CD4-positive, alpha-beta T cell treated with Interleukin-6 for 4 hours (primary cell): ENCODE measurements at places on chromosomes 11 and 22.

DNA sequence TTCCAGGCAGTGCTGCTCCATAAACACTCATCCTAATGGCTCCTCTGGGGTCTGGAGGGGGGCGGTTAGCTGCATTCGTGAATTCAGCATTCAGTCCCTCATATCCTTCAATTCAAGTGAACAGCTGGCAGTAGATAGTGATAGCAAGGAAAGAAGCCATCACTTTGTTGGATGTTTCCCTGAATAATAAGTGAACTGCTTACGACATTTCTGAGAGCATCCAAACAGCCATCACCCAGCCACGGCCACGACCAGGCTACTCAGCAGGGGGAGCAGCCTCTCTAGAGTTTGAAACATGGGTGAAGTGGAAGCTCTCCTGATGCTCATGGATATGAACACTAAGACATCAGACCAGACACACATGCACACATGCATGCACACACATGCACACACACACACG lies 163.6 kb downstream of the NTM start:
- no peak for DNase-seq

GRCh38 chr11:13134886-13135285 lies 125.8 kb downstream of the RASSF10 start:
- DNase-seq: no peak

DNA sequence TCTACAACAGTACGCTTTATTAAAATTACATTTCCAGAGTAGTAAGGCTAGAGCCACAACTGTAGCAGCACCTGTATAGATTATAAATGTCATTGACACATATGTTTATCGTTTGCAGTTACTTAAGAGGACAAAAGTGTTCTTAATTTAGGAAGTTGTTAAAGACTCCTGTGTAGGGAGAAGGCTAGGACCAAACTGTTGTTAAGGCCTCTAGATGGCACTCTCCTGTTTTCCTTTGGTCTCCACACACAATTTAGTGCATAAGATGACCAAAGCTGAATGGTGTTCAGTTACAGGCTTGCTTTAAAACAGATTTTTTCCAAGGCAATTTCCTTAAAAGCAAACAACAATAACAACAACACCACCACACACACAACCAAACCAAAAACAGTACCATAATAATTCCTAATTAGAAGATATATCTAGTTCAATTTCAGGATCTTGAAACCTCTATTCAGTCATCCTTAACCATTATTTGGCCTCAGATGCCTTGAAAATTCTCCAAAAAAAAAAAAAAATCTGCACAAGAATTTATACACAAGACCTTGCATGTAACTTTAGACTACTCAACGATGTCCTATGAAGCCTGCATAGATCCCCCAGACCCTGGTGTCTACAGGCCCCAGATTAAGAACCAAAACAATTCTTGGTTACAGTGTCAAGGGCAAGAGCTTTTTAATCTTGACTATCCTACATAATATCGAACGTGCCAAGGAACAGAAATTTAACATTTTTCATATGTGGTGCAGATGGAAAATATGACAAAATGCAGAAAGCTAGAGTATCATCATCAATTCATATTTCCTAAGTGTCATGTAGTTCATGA lies 42.6 kb upstream of the APOA1 start:
- peak; percentile 28 for DNase-seq

- peak; percentile 43 for DNase-seq
Observed at GRCh38 chr22:31229402-31230079, 17.4 kb downstream of the LIMK2 start.

- no peak for DNase-seq
Observed at GRCh38 chr11:116062490-116063171, 558.4 kb upstream of the CADM1 start.

DNA sequence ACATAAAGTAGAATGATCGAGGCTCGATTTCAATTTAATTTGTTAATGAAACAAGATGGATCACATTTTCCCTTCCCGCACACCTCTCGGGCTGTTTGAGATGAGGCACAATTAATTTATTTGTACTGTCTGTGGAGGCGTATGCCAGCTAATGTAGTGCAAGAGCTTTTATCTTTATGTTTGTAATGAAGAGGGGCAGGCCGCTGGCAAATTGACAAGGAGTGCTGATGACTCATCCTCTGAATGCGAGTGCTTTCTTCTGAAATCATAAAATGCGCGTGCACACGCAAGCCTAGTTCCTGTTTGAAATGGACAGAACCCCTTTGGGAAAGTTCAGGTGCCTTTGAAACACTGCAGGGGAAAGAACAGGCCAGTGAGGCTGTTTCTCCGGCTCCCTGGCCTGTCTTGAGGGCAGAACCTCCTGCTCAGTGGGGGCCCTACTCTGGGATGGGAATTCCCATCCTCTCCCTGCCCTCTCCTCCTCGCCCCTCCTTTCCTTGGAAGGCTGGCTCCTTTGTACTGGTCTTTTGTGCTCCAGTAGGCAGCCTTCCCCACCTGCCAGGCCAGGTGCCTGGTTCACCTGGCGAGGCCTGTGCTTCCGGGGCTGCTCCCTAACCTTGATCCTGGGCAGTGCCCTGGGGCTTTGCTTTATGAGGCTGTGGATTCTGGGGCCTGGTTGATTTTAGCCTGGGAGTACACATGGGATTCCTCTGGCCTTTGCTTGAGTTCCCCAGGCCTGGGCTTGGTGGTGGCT lies 50.3 kb downstream of the TEAD1 start:
- DNase-seq: no peak

- peak; percentile 86 for DNase-seq
Observed at GRCh38 chr11:3824714-3825472, 15.9 kb downstream of the RHOG start.

GRCh38 chr11:64019106-64020037 lies 16.4 kb upstream of the FLRT1 start:
- DNase-seq: no peak

- no peak for DNase-seq
Observed at GRCh38 chr11:45994371-45995341, 72.2 kb downstream of the LARGE2 start.

DNA sequence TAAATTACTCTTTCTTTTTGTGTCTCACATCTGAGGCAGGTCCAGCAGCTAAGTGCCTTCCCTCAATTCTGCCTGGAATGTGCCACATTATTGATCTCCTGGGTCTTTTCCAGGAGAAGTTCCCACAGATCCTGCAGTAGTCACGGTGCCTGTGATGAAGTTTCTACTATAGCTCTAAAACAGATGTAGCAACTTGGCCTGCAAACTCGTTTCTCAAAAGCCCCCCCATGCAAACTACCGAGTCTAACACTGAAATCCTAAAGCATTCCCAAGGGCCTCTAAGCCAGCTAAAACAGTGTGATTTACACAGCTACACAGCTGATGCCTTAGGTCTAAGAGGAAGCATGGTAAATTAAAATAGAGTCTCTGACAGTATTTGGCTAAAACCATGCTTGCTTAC lies 54.3 kb downstream of the DDI1 start:
- DNase-seq: no peak

DNA sequence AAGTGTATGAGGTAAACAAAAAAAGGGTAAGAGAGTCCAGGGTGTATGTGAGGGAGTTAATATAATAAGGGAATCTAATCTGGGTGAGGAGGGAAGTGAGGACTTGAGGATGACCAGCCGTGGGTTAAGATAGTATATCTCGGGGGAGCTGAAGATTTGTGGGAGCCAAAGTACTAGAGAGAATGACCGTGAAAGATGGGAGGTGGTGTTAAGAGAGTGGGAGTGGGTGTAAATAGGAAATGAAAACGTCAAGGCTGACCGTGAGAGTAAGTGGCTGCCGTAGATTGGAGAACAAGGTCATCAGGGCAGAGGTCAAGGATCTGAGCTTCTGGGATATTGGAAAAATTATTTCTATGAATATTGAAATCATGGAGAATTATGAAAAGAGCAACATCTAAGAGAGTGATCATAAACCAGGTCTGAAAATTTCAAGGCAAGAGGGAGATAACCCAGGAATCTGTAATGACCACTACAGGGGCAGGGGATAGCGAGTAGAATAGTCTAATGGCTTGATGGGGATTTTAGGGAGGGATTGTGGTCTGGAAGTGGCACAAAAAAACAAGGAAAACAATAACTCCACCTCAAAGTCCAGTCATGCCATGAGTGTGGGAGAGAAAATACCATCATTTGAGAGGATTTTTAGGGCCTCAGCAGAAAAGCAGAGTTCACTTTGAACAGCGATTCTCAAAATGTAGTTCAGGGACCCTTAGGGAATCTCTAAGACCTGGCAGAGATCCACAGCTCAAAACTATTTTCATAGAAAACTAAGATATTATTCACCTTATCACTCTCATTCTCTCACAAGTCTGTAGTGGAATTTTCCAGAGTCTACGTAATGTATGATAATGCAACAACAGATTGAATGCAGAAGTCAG lies 72.0 kb downstream of the PRR5L start:
- DNase-seq: no peak

DNA sequence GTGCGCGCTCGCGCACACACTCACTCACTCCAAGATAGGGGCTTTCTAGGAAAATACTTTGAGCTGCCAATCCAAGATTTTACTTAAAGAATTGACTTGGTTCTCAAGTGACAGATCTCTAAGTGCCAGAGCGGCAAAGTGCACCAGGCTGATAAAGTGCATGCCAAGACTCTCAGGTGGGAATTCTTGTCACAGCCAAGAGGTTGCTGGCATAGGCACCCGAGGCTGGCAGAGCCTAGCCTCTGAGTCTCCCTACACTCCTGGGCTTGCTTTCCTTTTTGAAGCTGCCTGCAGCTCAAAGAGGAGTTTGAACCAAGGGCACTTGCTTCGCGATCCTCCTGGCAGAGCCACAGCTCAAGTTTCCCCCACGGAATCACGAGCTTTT lies 2.5 kb upstream of the ADM start:
- DNase-seq: no peak

DNA sequence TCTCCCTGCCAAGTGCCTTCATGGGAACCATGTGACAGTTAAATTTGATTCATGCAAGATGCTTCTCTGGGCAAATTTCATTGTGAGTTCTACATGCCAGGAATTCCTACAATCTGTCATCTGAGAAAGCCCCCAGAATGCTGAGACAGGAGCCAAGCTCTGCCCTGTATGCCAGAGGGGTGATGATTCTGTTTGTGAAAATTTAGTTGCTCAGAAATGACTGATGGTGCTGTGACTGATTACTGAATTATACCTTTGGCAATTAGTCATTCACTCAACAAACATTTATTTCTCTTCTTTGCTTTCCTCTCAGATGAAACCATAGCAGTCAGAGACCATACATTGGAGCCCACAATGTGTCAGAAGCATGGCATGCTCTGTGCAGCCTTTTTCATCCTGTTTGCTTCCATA lies 69.0 kb upstream of the ZBED5 start:
- no peak for DNase-seq

DNA sequence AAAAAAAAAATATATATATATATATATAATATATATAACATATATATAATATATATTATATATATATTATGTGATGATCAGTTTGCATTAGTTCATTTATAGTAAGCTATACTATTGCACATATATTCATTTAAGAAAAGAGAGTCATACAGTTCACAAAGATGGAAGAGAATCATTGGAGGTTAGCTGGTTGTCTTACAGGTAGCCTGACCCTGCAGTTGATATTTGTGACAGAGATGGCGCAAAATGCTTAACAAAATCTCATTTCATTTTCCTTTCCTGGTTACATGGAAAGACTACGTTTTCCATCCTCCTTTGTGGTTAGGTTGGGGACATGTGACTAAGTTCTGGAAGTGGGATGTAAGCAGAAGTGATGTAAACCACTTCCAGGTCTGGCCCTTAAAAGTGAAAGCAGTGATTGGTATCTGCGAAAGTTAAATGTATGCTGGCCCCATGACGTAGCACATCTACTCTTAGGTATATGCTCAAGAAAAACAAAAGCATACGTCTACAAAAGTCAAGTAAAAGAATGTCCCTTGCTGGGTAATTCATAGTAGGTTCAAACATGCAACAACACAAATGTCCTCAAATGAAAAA lies 7.2 kb upstream of the TMEM135 start:
- no peak for DNase-seq

- no peak for DNase-seq
Observed at GRCh38 chr11:1838077-1838425, 730 bp upstream of the TNNI2 start.

GRCh38 chr11:67640021-67640757 lies 626 bp upstream of the TBX10 start:
- peak; percentile 72 for DNase-seq

DNA sequence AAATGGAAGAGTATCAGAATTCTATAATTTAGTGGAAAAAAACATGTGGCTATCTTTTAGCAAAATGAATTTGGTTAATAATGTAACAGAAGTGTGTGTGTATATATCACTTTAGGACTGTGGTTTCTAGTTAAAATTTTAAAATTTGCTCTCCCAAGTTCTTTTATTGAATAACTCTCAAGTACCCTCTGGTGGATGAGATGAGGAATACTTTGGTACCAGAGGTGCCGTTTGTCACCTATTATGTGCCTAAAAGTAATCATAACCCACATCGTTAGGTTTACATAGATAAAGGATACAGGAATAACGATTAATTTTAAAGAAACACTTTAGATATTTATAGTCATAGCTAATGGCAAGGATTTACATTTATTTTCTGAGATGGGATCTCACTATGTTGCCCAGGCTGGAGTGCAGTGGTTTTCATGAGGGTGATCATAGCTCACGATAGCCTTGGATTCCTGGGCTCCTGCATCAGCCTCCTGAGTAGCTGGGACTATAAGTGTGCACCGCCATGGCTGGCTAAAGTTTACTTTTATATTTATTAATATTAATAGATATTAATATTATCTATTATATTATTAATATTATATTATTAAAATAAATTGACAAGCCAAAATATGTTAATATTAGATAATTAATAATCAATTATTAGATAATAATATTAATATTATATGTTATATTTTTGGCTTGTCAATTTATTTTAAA lies 66.7 kb upstream of the CAPRIN1 start:
- no peak for DNase-seq

- no peak for DNase-seq
Observed at GRCh38 chr11:7579361-7579791, 65.6 kb downstream of the PPFIBP2 start.

DNA sequence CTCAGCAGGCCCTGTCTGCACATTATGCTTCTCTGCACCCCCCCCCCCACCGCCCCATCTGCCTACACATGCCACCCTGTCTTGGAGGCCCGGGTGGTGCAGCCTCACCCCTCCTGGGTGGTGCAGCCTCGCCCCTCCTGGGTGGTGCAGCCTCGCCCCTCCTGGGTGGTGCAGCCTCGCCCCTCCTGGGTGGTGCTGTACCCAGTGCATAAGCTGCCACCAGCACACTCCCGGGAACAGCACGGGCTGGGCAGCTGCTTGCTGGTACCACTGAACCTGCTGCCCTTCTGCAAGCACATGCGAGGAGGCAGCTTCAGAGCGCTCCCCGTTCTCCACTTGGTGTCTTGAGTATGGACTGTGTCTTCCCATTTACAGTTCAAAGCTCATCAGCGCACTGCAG lies 69.3 kb downstream of the NCAPD3 start:
- DNase-seq: no peak
